SJSA1 (cell line): ENCODE measurements at places on chromosomes 16 and 17.

- DNase-seq: no peak
Observed at GRCh38 chr16:17777408-17777863, 306.7 kb upstream of the XYLT1 start.

GRCh38 chr16:87535855-87536794 lies 43.3 kb upstream of the ZCCHC14 start:
- no peak for DNase-seq

GRCh38 chr16:79081297-79082066 lies 519.1 kb downstream of the MAF start:
- DNase-seq: no peak

GRCh38 chr17:82053556-82054263 lies 2.0 kb downstream of the GPS1 start:
- DNase-seq: no peak

- no peak for DNase-seq
Observed at GRCh38 chr17:7959503-7960253, 27.7 kb downstream of the CNTROB start.

- DNase-seq: no peak
Observed at GRCh38 chr17:75776386-75777295, 8.0 kb upstream of the UNK start.
